Epithelial cell of alveolus of lung (primary cell): ENCODE measurements at places on chromosomes 3 and 15. TPM values are rescaled to one million over a fixed set of nuclear protein-coding genes. Genes with fewer than 3 reads are reported as not detected.

PXK gene
- 31.2 and 35.6 TPM in 2 replicates for total RNA-seq

COL6A5 gene
- total RNA-seq = not detected in 2 replicates

EIF3J gene
- 32.7 and 36.7 TPM in 2 replicates for total RNA-seq

TMEM207 gene
- not detected in 2 replicates for total RNA-seq

SST gene
- total RNA-seq = not detected in 2 replicates

DLL4 gene
- 0.88 and 3.1 TPM in 2 replicates for total RNA-seq

PLA2G4B gene
- under 0.01 and 0.32 TPM in 2 replicates for total RNA-seq

DUSP7 gene
- total RNA-seq = 9.6 and 14.2 TPM in 2 replicates

MITF gene
- 6.6 and 20.7 TPM in 2 replicates for total RNA-seq

CYP1A2 gene
- total RNA-seq = not detected in 2 replicates

ERICH6 gene
- 0.48 TPM in 1 of 2 replicates, not detected in the other for total RNA-seq

CHRNA5 gene
- total RNA-seq = 1.0 and 1.3 TPM in 2 replicates

WDR49 gene
- 0.13 and 0.48 TPM in 2 replicates for total RNA-seq

BUB1B gene
- 10.3 and 18.2 TPM in 2 replicates for total RNA-seq

LRRC31 gene
- not detected in 2 replicates for total RNA-seq

CELSR3 gene
- total RNA-seq = 2.8 and 5.0 TPM in 2 replicates

STRA6 gene
- total RNA-seq = 0.80 and 13.1 TPM in 2 replicates

SNTN gene
- total RNA-seq = not detected in 2 replicates

NME9 gene
- total RNA-seq = not detected in 2 replicates

DGKG gene
- 1.3 TPM in 1 of 2 replicates, not detected in the other for total RNA-seq

MYZAP gene
- total RNA-seq = 0.72 and 0.78 TPM in 2 replicates

UBR1 gene
- total RNA-seq = 14.1 and 15.8 TPM in 2 replicates

CLEC3B gene
- total RNA-seq = 0.52 and 1.7 TPM in 2 replicates

SMC4 gene
- 44.1 and 76.8 TPM in 2 replicates for total RNA-seq

SAMMSON gene
- 1.5 TPM in 1 of 2 replicates, not detected in the other for total RNA-seq

ADAMTSL3 gene
- total RNA-seq = 1.3 and 4.2 TPM in 2 replicates

IFT122 gene
- 19.3 and 83.1 TPM in 2 replicates for total RNA-seq

ZNF774 gene
- total RNA-seq = 0.16 and 0.91 TPM in 2 replicates

OXTR gene
- 0.72 and 4.3 TPM in 2 replicates for total RNA-seq

TMEM115 gene
- 59.6 and 74.7 TPM in 2 replicates for total RNA-seq

TXNRD3 gene
- 6.7 and 7.1 TPM in 2 replicates for total RNA-seq
